ENCODE measurements at places on chromosomes 2 and 18. TPM values are rescaled to one million over a fixed set of nuclear protein-coding genes. Genes with fewer than 3 reads are reported as not detected.
A peak's percentile ranks its signal among the peaks of the same experiment; 100 is the strongest.

- DNase-seq = no peak
- peaks cover 29% of the 10 kb centered on the region for H3K36me3 ChIP-seq
- H3K27ac ChIP-seq = no peak overlapping the region
- no peaks in the 10 kb centered on the region for H3K27me3 ChIP-seq
- no peaks in the 10 kb centered on the region for H3K4me1 ChIP-seq
These were observed 41.4 kb downstream of the OXER1 start for GRCh38 chr2:42722320-42723190.

GRCh38 chr2:192195548-192196418 is 1.1 kb upstream of the TMEFF2 start:
- peak overlapping the region; percentile 22 for H3K27ac ChIP-seq
- no peaks in the 10 kb centered on the region for H3K36me3 ChIP-seq
- H3K4me3 ChIP-seq = peak overlapping the region; percentile 85

DNA sequence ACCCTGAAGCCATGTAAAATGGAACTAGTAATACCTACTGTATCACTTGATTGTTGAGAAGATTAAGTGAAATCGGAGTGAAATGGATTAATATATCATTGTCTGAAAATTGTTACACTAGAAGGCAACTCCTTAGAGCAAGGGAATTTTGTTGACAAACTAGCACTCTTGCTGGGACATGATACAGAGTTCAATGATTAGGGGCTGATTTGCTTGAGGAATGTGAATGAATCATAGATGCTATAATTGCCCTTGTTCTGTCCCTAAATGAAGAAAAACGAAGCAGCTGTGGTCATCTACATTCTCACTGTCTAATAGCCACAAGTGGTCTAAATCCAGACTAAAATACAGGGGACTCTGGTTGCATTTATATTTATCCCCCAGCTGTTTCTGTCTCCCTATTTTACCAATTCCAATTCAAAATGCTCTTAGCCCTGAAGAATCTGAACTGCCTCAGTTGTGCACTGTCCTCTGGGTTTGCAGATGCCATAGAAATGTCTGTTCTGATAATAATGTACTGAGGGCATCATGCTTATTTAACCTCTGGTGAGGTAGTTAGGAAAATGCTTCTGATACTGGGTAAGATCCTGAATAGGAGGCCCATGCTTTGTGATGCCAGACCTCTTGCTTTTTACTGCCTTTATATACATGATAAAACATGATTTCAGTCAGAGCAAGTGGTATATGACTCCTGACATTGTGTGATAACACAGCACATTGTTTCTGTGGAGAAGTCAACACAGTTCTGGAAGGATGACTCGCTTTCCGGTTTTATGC is 382.1 kb downstream of the NRXN1 start:
- H3K27me3 ChIP-seq = peaks cover 2% of the 10 kb centered on the region
- DNase-seq = no peak
- no peaks in the 10 kb centered on the region for H3K4me1 ChIP-seq
- H3K36me3 ChIP-seq = no peaks in the 10 kb centered on the region
- no peak overlapping the region for H3K27ac ChIP-seq

- H3K4me3 ChIP-seq = no peak overlapping the region
- H3K36me3 ChIP-seq = no peaks in the 10 kb centered on the region
- no peak overlapping the region for H3K27ac ChIP-seq
- no peak for DNase-seq
These were observed 15.4 kb upstream of the SLC9A2 start for GRCh38 chr2:102603904-102604303.

IL1RL1 gene
- 0.10 TPM for total RNA-seq

All from endothelial cell (in vitro differentiated cells).